Ascending aorta (tissue), 2 donors: ENCODE measurements at places on chromosomes 5 and 9. TPM values are rescaled to one million over a fixed set of nuclear protein-coding genes. Genes with fewer than 3 reads are reported as not detected.

- no peak overlapping the region for H3K27ac ChIP-seq
- no peaks in the 10 kb centered on the region for H3K4me1 ChIP-seq
- no peaks in the 10 kb centered on the region for H3K27me3 ChIP-seq
- no peak for DNase-seq
- H3K4me3 ChIP-seq: no peak overlapping the region
These were observed 385.3 kb downstream of the PRELID2 start for GRCh38 chr5:145449794-145450193.

ARID3C gene
- not detected for total RNA-seq

TRIM36 gene
- 31.7 TPM for total RNA-seq

UBAP1 gene
- 26.0 TPM for total RNA-seq

- no peak overlapping the region for H3K27ac ChIP-seq
- no peak overlapping the region for H3K4me3 ChIP-seq
- H3K4me1 ChIP-seq: no peaks in the 10 kb centered on the region
- no peaks in the 10 kb centered on the region for H3K27me3 ChIP-seq
- no peaks in the 10 kb centered on the region for H3K36me3 ChIP-seq
These were observed 39.6 kb downstream of the CTSL start for GRCh38 chr9:87765521-87765920.

SEMA6A gene
- 17.8 TPM for total RNA-seq

SLC34A1 gene
- not detected for total RNA-seq
